ENCODE measurements at places on chromosomes 13 and 19. TPM values are rescaled to one million over a fixed set of nuclear protein-coding genes. Genes with fewer than 3 reads are reported as not detected.

HSPBP1 gene
- total RNA-seq = 47.1 TPM

SYNE4 gene
- 3.3 TPM for total RNA-seq

DNA sequence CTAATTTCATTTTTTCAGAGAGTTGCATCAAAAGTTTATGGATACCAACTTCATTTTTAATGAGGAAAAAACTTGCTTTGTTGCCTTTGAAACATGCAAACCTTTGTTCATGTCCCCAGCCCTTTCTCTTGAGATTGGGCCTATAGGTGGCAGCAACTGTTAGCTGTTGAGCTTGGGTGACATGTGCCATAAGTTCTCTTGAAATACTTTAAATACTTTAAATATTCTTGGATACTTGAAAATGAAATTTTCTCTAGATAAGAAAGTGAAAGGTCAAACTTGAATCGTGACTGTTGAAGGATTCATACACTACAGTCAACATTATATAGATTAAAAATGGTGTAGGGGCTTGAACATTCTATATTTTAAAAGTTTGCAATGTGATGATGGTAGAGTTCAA lies 294.9 kb downstream of the NDFIP2 start:
- peak; percentile 10 for DNase-seq

DNA sequence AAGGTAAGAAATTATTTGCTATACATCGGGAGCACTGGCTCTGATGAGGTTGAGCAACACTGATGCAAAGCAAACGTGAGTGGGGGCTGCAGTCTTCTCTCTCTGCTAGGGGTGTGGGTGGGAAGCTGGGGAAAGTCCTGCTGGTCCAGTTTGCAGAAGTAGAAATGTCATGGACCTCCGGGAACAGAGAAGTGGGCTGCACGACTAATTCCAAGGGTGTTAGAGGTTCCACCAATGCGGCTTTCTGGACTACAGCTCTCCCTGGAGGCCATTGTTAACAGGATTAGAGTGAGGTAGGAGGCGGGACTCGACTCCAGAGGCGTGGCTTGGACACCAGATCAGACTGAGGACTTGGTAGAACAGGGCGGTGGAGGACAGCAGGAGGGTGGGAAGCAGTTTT lies 5.7 kb upstream of the FBXO27 start:
- DNase-seq = peak; percentile 21

DNA sequence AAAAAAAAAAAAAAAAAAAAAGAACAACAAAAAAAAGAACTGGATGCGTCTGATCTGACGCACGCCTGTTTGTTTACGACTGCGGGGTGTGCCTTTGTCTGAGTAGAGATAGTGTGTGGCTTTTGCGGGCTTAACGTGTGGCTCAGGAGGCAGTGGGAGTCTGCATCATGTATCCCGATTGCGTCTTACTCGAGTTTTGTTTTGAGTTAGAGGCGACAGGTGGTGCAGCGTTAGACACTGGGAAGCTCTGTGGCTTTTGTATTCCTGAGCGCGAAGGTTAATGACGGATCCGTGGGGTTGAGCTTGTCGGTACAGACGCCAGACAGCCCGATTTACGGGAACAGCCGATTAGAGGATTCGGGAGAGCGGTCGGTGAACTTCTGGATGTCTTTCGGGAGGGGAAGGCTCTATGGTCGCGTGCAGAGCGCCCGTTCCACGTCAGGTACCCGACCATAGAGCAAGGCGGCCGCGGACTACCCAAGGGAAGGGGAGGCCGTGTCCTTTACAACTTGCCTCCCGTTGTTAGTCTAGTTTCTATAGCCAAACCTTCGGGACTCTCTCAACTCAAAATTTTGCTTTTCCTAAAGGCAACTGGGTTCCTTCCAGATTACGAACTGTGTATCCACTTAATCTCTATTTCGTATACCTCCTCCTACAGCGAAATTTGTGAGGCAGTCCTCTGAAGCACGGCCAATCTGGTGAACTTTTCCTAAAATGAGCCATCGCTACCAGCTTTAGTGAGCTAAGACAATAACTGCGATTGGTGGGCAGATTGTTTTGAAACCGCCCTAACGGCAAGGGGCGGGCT lies 926 bp upstream of the HNRNPUL1 start:
- DNase-seq = peak; percentile 98

DNA sequence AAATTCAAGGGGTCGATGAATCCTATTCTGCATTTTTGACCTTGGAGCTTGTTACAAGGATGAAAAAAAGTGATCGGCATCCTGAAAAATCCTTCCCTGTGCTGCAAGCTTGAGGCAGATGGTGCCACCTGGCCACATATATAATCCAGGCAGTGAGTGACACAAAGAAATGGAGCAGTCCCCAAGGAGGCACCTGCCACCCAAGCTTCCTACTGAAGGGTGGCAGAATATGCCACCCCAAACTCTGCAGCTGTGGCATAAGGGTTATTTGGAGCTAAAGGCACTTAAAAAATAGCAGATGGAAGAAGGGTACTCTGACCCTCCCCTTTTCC lies 15.4 kb downstream of the TMEM272 start:
- no peak for DNase-seq

DNA sequence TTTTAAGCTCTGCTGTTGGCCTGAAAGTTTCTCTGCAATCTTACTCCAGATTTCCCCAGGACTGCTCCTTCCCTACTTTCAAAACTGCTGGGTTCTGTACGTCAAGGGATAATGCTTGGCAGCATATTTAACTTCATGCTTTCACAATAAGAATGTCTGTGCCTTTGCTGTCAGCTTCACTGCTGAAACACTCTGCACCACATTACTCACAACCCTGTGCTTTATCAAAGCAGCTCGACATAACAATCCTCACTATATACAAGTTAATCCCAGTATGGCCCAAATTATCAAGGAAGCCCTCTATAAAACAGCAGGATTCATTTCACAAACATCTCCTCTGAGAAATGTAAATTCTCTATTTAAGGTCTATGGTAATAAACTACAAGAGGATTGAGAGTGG lies 17.5 kb downstream of the LATS2 start:
- no peak for DNase-seq

DNA sequence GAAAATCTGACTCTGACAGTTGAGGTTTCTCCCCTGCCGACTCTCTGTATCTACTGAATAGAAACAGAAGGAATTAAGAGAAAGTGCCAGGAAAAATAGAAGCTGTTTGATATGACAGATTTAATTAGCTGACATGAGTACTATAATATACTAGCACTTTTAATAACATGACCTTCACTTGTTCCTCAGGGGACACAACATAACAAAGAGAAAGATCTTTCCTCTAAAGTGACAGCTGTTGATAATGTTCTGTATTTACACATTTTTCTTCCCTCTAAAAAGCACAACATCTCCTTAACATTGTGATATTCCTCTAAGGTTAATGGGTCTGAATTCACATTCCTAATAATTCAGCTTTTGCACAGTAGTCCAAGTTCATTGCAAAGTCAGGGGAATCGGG lies 1136.0 kb downstream of the PCDH17 start:
- no peak for DNase-seq

GRCh38 chr19:39438270-39438934 lies 2.7 kb upstream of the RPS16 start:
- DNase-seq = no peak

GRCh38 chr19:33698576-33699435 lies 77.1 kb downstream of the CHST8 start:
- no peak for DNase-seq

DNA sequence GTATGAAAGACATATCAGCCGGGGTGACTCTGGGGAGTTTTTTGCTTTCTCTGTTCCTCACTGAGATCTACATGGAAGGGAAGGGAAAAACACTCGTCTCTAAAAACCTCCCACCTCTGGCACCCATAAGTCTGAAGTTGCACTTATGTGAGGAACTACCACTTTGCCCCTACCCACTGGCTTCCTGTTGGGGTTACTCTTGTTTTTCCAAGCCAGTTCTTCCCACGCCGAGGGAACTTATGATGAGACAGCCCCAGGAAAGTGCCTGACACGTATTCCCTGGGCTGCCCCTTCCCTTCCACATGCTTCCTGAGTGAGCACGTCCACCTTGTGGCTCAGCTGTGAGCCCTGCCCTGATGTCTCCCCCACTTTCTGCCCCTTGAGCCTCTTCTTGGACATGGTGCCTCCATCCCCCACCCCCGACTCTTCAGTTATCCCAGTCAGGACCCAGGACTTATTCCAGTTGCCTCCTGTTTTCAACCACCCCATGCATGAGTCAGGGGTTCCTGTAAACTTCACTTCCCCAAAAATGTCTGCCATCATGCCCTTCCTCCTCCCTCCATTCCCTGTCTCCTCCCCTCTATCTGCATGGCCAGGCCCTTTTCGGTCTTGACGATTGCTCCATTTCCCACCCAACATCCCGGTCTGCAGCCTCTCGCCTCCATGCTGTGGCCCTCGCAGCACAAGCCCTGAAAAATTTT lies 5.1 kb upstream of the SIGLEC7 start:
- DNase-seq = no peak

Measured in activated CD8-positive, alpha-beta T cell treated with anti-CD3 and anti-CD28 coated beads for 36 hours (primary cell).